ENCODE measurements at places on chromosomes 5 and 9.

DNA sequence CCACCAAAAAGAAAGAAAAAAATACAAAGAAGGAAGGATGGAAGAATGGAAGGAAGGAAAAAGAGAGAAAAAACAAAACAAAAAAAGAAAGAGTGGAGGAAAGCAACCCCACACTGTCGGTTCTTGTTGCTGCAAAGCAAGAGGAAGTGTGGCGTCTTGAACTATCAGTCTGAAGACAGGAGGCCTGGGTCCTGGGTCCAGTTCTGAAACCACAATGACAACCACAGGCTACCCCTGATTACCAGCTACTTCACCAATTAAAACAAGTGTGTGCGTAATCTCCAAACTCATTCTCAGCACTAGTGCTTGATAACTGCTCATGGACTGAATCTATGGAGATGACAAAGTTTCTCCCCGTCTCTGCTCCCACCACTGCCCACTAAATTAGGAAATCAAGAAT is 93.7 kb downstream of the RASEF start:
- DNase-seq: no peak

GRCh38 chr5:74310997-74311930 is 329.3 kb downstream of the ENC1 start:
- DNase-seq: no peak

DNA sequence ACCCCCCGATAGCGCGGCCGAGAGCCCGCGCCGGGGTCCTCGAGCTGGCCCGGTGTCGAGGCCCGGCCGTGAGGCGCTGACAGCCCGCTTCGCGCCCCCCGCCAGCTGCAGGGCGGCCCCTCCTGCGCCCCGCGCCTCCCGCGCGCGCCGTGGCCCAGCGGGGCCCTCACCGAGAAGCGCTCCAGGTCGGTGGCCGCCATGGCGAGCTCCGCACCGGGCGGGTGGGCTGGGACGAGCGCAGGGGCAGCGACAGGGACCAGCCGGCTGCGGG is 166 bp downstream of the SEPTIN8 start:
- no peak for DNase-seq

- DNase-seq: no peak
Observed at GRCh38 chr9:105886136-105886535, 191.8 kb downstream of the TMEM38B start.

GRCh38 chr5:8829323-8830029 is 716.4 kb downstream of the SEMA5A start:
- DNase-seq: no peak

GRCh38 chr5:3333836-3334235 is 261.8 kb upstream of the IRX1 start:
- no peak for DNase-seq

DNA sequence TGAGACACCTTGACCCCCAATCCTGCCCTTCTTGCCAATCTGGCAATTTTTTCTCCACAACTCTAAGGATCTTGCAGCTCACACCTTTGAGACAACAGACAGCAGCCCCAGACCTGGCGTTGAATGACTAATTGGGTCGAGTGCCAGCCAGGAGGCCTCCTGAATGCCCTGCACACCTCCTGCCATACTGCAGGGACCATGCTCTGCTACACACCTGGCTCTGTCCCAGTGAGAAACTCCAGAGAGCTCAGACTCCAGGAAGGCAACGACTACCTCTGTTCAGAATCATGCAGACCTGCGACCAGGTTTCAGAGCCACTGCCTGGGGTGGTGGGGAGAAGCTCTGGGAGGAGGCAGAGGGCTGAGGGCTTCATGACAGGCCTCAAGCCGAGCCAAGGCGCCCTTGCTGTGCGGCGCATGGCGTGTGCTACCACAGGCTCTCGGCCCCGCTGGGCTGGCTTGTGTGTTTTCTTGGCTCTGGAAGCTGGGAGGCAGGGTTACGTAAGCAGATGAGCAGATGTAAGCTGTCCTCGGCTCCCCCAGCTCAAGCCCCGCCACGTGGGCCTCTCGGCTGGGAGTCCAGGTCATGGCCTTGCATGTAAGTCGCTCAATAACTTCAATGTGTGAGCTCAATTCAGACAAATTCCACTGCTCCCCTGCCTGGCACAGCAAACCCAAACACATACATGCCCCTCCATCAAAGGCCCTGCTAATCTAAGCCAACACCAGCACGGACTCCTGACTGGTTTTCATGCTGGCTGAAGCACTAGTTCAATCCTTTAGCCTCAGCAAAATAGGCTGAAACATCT is 27.5 kb downstream of the B4GALT1 start:
- DNase-seq: no peak

DNA sequence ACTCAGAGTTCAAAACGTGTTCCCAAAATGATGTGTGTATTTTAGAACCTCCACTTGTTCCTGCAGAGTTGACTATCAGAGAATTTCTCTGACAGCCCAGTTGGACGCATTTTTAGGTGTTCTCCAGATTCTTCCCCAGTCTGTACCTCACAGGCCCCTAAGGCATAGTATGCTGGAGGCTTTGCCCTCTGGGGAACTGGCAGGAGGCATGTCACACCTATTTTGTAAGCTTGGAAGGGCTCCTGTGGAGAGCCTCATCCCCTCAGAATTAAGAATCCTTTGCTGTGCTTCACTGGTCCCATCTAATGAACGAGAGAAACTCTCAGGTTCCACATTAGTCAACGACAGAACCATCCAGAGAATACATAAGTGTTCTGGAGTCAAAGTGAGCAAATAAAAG is 144.1 kb upstream of the SLC30A5 start:
- no peak for DNase-seq

GRCh38 chr5:132456296-132456986 is 34.1 kb downstream of the IRF1 start:
- no peak for DNase-seq

- DNase-seq: no peak
Observed at GRCh38 chr9:123002754-123003153, 30.7 kb upstream of the GPR21 start.

Data from stimulated activated CD8-positive, alpha-beta memory T cell treated with anti-CD3 and anti-CD28 coated beads, Interleukin-15, amount 100 ng/mL, for 4 hours (primary cell).